ENCODE measurements at places on chromosomes 6 and 20.

DNA sequence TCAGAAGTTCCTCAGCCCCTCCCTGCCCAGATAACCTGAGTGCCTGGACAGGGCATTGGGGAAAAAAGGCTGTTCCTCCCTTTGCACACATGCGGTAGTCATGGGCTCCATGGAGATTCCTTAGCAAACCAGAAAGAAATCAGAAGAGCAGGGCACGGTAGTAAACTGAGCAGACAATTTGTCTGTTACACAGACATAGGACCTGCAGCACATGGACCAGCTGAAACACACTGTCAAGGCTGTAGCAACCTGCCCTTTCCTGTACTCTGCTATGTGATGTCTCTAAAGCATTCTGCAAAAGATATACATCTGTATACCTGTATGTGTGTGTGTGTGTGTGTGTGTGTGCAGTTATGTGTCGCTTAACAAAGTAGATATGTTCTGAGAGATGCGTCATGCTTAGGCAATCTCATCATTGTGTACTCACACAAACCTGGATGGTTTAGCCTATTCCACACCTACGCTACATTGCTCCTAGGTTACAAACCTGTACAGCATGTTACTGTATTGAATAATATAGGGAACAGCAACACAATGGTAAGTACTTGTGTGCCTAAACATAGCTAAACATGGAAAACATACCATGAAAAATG, 44.4 kb upstream of the BMP5 start:
- no peak for DNase-seq

GRCh38 chr6:117270055-117270842, 4.9 kb downstream of the VGLL2 start:
- no peak for DNase-seq

- no peak for DNase-seq
Observed at GRCh38 chr6:45377043-45377553, 636 bp downstream of the SUPT3H start.

DNA sequence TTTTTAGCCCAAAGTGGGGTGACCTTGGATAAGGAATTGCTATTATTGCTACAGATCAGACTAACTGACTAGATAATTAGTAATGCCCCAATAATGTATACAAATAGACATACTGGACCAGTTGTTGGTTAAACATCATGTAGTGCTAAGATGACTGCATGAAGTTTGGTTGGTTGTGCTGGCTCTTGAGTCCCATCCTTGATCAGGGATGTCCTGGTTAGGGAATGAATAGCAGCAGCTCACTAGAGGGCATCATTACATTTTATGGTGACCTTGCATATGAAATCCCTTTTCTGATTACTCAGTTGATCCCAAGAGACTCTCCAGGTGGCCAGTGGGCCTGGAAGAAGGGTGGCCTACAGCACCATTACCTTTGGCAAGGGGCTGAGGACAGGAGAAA, 10.9 kb downstream of the TPBG start:
- DNase-seq, result no peak

DNA sequence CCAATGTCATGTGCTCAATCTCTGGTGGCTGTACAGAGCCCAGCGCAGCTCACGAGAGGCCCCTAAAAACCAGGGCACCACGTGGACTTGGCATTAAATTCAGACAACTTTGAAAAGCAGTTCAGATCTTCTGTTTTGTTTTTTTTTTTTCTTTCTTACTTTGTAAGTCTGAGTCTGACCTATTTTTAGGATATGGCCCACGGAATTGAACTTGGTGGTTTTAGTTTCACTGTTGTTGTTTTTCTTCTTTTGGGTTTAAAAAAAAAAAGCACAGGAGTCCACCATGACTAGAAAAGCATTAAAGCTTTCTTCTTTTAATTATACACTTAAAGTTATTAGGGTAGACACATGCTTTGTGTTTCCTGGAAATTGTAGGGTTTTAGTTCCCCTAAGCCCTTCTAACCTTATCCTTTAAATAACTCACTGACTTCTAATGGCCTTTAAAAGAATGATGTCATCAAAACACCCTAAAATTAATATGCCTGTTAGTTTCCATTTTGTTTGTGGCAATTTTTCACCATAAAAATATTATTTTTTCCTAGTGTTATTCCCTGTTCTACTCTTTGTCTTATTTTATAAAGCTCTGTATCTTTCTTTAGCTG, 48.5 kb upstream of the CCN2 start:
- no peak for DNase-seq

- DNase-seq, result no peak
Observed at GRCh38 chr20:57166568-57167291, 99.7 kb downstream of the BMP7 start.

DNA sequence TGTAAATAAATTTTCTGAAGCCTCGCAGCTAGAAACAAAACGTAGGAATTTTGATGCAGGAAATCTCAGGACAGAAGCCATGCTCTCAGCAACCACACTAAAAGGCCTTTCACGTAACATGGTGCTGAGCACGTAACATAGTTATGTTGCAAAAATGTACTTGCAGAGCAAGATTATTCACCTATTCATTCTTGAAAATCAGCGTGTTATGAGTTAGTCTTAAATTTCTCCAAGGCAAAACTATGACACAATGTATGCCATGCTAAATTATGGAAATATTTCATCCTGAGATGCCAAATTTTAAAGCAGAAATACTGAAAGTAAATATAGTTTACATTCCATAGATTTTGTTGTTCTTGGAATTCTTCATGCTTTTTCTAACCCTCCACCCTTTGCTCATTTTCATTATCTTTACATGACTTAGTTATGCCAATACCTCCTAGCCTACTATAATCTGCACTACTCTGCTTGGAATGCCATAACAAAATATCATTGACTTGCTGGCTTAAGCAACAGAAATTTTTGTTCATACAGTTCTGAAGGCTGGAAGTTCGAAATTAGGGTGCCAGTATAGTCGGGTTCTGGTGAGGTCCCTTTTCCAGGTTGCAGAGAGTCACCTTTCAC, 179.8 kb upstream of the BMP5 start:
- no peak for DNase-seq

DNA sequence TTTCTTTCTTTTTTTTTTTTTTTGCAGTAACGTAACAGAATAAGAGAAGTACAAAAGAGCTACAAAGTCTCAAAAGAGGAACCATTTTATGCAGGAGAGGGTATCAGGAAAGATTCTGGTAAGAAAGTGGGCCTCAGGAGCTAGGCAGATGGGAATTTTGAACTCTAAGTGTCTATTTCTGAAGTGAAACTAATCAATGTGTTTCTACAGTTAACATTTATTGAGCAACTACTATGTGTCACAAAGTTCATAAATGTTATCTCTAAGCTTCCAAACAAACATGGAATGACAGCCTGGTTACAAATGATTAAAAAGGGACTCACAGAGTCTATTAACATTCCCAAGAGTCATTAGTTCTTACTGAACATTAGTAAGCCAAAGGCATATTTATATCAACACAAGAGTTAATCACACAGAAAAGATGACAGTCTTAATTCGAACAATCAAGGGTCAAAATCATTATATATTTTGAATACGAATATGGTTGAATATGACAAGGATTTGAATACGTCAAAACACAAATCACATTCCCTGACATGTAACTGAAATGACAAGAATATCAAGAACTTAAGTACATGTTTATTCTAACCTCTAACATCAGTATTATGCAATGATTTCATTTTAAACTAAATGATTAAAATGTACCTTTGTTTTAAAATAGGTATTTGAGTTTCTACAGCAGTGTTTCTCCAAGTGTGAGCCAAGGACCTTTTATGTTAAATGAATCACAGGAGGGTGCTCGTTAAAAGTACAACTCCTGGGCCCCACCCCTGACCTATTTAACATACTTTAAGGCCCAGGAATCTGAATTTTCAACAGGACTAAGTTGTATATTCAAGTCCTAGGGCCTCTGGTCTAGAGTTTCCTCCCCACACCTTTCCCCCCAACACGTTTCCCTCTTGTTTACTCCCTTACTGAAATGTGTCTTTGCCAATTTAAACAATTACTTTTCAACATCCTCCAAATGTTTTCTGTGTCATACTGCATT, 89.7 kb downstream of the ATXN1 start:
- no peak for DNase-seq

- DNase-seq, result no peak
Observed at GRCh38 chr20:32115211-32115767, 5.8 kb downstream of the TM9SF4 start.

DNA sequence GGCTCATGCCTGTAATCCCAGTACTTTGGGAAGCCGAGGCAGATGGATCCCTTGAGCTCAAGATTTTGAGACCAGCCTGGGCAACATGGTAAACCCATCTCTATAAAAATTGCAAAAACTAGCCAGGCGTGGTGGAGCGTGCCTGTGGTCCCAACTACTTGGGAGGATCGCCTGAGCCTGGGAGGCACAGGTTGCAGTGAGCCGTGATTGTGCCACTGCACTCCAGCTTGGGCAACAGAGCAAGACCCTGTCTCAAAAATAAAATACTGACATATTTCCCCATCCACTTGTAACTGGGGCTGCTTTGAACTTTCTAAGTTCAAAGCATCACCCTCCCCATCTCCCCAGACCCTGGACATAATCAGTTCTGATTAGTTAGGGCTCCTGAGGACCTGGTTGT, 7.2 kb upstream of the MMP9 start:
- DNase-seq, result no peak

- no peak for DNase-seq
Observed at GRCh38 chr6:54291146-54291545, 17.1 kb upstream of the TINAG start.

GRCh38 chr6:26545627-26546026, 7.5 kb downstream of the HMGN4 start:
- DNase-seq, result no peak

DNA sequence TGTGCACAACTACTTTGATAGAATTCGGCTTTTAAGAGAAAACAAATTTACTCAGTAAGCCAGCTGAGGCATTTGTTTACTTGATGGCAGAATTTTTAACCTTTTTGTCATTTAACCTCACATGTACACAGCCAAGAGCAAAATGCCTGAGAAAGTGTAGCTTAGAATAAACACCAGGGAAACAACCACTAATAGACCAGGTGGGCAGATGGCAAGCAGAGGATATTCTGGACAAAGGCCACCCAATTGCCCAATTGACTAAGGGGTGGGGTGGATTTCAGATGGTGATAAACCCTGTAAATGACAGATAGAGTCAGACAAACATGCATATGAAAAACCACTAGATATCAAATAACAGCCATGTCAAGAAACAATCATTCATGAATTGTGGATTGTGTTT, 190.7 kb upstream of the FBXL4 start:
- no peak for DNase-seq

DNA sequence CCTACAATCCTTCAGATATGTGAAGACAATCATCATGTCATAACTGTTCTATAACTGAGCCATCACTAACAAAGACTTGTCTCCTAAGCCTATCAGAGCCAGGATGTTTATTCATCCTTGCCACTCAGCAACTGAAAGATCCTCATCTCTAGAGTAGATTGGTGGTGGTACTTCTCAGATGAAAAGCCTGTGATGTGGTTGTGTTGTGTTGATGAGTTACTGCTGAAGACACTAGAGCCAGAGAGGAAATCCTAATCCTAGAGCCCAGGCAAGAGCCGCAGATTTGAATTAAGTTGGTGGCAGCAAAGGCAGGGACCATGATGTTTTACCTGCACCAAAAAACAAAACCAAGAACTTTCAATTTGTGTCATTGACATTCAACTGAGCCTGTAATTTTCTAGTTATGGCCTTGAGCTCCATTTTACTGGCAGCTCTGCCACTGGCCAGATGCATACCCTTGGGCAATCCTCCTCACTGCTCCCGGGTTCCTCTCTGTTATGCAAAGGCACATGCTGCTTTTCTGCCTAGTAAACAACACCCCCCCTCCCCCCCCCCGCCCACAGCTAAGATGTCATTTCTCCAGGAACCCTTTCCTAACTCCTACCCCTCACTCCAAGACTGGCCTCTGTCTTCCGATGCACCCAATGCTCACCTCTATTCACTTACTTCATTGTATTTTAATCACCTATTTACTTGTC, 50.2 kb upstream of the REV3L start:
- no peak for DNase-seq

DNA sequence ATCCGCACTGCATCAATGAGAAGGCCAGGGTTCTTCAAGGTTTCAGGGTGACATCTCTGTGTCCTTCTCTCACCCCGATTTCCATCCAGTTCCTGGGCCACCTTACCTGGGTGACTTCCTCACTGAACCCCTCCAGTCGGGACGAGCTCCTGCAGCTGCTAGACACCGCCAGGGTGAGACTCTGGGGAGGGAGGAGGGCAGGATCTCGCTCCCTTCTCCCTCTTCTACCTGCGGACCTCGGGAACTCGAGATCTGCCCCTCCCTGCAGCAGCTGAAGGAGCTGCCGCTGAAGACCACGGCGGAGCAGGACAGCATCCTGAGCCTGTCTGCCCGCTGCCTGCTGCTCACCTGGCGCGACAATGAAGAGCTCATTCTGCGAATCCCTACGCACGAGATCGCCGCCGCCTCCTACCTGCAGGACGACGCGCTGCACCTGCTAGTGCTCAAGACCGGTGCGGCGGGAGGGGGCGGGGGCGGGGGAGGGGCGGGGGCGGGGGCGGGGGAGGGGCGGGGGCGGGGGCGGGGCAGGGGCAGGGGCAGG, 7.5 kb downstream of the CCM2L start:
- DNase-seq, result peak; percentile 81

GRCh38 chr6:65671922-65672321, 35.1 kb downstream of the EYS start:
- DNase-seq, result no peak

DNA sequence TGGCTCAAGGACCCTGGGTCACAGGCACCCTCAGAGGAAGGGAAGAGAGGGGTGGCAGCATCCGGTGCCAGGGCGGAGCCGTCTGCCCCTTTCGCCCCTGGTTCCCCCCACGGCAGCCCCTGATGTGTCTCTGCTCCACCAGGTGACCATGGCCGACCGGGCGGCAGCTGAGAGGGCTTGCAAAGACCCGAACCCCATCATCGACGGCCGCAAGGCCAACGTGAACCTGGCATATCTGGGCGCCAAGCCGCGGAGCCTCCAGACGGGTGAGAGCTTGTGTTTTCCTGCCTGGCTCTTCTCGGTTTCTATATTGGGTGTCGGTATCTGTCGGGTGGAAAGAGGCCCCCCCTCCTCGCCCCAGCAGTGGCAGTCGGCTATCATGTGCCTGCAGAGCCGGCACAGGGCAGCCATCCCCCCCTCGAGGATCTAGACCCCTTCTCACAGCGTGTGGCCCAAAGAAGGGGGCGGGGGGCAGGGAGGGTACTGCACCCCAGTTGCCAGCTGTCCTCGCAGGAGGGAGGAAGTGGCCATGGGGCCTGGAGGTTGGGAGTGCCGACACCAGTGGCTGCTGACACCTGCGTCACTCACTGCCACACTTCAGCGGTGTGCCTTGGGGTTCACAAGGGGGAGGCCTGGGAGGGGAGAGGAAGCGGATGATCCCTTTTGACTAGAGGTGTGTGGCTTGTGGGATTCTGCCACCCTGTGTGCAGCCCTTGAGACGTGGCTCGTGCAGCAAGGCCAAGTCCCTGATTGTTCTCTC, 1.5 kb downstream of the RBM38 start:
- peak; percentile 37 for DNase-seq

- peak; percentile 40 for DNase-seq
Observed at GRCh38 chr6:106334646-106335448, 9.3 kb upstream of the ATG5 start.
